ENCODE measurements at places on chromosomes 3 and 15.

- no peak for DNase-seq
Observed at GRCh38 chr3:50637011-50637410, 20.1 kb downstream of the MAPKAPK3 start.

DNA sequence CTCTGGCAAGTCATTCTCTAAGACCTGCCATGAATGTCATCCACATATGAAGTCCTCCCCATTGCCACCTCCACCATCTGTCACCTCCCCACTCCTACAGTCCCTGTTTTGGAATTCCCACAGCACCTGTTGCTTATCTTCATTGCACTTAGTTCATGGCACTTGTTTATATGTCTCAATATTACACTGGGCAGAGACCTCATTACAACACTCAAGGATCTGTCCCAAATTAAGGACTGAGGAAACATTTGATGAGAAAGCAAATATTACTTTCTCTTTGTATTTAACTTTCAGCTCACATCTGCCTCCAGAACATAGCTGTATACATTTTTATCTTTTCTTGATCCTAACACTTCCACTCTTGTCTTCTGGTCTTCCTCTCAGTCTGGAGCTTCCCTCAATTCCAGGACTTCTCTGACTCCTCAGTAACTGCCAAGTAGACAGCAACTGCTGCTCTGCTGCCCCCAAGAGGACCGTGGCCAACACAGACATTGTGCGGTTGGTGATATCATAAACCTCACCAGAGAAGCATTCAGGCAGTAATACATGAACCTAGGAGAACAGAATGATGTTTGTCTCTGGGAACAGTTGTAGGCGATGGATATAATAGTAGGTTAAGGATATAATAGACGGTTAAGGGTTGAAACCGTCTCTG lies 45.0 kb upstream of the FGF12 start:
- no peak for DNase-seq

DNA sequence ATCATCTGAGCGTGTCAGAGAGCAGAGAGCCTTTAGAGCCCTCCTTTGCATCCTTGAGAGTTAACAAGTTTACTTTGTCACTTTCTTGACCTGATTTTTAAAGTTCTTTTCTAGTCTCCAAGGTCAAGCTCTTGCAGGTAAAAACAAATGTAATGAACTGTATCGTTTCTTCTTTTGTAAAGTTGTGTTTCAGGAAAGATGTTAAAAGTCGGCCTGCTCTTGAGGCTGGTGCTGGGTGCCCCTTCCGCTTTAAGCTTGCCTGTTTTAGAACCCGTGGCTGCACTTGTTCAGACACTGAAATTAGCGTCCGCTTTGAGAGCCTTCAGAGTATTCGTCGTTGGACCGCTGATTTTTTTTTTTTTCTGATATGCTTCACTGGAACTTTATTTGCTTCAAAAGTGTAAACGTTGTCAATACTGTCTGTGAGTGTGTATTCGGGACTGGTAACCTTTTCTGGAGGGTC lies 52.6 kb upstream of the ULK4 start:
- DNase-seq, result no peak

DNA sequence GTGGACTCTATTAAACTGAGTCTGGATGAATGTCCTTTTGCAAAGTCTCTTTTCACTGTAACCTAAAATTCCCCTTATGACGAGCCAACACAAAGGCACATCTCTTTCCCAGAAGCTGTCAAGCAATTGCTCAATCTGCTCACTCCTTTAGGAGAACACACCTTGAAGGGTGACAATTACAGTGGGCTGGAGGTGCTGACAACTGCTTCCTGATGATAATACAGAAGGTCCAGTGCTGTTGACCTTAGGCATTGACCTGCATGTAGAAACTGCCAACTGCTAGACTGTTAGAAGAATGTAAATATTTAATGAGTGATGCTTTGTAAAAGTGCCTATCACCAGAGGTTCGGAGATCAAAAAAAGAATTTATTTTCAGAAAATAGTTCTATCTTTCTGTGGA lies 757.7 kb downstream of the GRM7 start:
- no peak for DNase-seq

GRCh38 chr15:92068121-92068520 lies 214.6 kb downstream of the SLCO3A1 start:
- DNase-seq, result no peak

DNA sequence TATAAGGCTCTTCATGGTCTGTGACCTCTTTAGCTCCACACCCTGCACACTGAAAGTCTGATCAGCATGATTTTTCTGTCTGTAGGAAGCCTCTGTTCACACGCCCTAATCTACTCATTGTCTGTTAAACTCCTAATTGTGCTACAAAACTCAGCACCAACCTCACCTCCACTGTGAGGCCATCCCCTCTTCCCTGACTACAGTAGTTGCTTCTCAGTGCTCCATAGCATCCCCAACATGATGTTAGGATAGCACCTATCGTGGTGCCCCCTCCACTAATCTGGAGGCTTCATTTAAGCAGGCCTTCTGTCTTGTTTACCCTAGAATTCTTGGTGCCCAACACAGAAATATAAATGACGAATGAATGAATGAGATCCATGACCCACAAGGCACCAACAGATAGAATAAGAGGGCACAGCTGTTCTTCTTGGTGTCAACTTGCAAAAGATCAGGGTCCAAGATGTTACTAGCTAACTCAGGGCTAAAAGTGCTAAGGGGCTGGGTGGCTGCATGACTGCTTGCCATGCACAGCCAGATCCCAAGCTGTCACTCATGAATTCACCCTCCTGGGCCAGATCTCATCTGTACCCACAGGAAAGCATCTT lies 55.2 kb upstream of the HEG1 start:
- DNase-seq, result no peak

GRCh38 chr15:33662014-33662413 lies 306.3 kb upstream of the CHRM5 start:
- DNase-seq, result no peak

DNA sequence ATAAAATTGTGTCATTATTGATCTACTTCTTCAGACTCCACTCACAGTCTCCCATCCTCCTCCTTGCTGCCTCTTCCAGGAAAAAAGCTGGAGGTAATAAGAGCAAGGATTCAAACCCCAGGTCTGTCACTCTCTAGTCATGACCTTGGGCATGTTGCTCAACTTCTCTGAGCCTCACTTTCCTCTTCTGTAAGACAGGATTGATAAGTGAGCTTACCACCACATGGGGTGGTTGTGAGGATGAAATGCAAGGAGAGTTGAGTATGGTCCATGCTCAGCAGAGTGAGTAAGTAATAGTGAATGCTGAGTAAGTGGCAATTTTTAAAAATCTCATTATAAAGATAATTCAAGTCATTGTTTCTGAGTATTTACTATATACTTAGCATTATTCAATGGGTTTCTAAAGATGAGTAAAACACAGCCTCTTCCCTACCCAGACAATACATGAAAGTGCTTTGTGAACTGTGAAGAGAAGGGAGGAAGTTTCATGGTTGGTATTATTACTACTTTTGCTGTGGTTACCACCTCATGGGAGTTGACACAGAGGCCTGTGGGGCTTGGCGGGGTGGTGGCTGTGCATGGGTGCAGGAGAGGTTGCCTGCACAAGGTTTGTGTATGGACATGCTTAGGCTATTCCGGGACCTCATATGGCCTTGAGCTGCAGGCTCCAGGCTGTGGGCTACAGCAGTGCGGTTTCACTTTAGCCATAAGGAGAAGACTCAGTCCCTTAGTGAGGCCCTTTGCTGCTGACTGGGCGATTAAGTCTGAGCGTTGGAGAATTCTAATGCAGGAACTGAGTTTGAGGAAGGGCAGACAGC lies 30.0 kb downstream of the SLC6A11 start:
- DNase-seq, result no peak

DNA sequence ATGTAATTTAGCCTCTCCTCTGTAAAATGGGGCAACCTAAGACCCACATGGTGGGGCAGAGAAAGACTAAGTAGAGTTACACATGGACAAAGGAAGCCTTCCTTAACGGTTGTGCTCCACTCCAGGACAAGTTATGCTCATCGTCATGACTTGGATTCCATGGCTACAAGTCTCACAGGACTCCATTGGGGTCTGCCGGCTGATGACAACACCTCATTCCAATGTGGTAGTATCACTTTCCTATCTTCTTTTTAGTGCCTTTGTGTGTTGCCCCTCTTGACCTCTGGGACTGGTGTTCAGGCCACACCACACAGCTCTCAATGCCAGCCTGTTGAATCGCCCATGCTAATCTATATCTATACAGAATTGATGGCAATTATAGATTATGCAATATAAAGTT lies 181.3 kb upstream of the WNT5A start:
- no peak for DNase-seq

DNA sequence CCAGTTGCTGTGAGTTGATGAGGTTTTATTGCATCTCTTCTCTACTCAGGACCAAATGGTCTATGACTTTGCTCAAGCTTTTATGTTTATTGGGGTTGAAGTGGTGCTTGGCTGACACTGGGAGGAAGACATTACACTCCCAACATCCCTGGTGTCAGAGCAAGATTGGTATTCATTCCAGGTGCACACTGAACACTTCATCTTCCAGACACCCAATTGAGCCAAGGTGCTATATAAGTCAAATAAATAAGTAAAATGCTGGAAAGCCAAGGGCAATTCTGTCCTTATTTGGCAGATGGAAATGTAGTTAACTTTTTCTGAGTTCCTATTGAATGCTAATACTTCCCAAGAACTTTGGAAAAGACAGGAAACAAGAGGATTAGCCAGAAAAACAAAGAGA lies 53.2 kb upstream of the CDV3 start:
- DNase-seq, result no peak

DNA sequence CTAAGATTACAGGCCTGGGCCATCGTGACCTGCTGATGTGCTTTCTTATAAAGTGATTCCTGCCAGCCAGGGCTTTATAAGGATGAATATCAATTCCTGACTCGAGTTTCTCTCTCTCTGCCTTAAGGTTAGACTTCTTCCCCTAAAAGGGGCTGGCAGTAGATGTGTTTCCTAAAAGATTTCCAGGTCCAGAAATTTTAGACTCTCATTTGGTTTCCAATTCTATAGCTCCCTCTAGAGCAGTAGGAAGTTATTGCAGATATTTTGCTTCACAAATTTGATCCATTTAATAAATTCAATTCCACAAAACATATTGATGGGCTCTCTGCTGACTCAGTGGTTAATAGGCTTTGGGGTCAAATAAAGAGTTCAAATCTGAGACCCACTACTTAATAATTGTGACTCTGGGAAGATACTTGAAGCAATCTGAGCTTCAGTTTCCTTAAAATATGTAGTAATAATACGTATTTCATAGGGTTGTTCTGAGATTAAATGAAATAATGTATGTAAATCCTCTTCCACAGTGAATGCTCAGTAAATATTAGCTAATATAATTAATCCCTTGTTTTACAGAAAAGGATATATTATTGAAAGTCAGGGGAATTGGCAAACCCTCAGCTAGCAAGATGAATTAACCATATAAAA lies 2.1 kb downstream of the TRIM69 start:
- no peak for DNase-seq

GRCh38 chr15:26891448-26892181 lies 24.8 kb downstream of the GABRA5 start:
- DNase-seq, result no peak

All from effector CD8-positive, alpha-beta T cell (primary cell).